Right ventricle myocardium superior (tissue), 1 donor: ENCODE measurements at places on chromosomes 16 and 17. TPM values are rescaled to one million over a fixed set of nuclear protein-coding genes. Genes with fewer than 3 reads are reported as not detected.

Gene RNF43
- total RNA-seq: 3.8 TPM

Gene TBC1D3L
- total RNA-seq: 7.4 TPM

Gene RNFT1
- total RNA-seq: 15.9 TPM

DNA sequence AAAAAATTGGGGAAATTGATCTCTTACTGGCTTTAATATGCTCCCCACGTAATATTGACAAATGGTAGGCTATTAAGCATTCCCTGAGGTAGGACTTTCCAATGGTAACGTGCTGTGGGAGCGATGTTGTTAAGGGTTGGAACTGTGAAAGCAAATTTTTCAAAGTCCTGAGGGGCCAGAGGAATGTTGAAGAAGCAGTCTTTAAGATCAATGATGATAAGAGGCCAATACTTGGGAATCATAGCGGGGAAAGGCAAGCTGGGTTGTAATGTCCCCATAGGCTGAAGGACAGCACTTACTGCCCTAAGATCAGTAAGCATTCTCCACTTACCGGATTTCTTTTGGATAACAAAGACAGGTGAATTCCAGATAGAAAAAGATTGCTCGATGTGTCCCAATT is 69.6 kb upstream of the ARL4D start:
- no peak for DNase-seq
